ENCODE measurements at places on chromosomes 1 and 21.

DNA sequence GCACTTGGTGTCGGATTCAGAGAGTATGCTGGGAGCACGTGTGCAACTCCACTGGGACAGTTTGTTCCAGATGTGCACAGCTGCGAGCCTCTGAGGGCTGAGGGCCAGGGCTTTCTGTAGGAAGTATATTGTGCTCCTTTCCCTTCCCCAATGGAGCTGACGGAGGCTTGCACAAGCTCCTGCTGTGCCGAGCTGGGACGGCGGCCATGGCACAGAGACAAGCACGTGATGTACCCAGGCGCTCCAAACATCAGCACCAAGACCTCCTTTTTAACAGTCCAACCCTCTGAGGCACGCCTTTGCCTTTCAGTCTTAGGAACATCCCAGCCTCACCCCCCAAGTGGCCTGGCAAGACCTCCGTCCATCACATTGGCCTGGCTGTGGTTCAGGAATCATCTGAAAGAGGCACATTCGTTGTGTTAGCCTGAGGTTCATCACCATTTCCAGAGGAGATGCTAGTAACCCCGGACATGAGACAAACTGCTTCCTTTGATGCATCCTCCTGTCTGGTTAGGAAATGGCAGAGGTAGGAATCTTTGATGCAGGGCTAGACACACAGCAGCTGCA is 339.2 kb upstream of the KAZN start:
- DNase-seq: no peak

GRCh38 chr1:7253988-7254587 is 468.8 kb downstream of the CAMTA1 start:
- no peak for DNase-seq

- no peak for DNase-seq
These were observed 51.4 kb downstream of the ADCY10 start for GRCh38 chr1:167862432-167863076.

- no peak for DNase-seq
These were observed 244.7 kb downstream of the PTPRU start for GRCh38 chr1:29481031-29481430.

DNA sequence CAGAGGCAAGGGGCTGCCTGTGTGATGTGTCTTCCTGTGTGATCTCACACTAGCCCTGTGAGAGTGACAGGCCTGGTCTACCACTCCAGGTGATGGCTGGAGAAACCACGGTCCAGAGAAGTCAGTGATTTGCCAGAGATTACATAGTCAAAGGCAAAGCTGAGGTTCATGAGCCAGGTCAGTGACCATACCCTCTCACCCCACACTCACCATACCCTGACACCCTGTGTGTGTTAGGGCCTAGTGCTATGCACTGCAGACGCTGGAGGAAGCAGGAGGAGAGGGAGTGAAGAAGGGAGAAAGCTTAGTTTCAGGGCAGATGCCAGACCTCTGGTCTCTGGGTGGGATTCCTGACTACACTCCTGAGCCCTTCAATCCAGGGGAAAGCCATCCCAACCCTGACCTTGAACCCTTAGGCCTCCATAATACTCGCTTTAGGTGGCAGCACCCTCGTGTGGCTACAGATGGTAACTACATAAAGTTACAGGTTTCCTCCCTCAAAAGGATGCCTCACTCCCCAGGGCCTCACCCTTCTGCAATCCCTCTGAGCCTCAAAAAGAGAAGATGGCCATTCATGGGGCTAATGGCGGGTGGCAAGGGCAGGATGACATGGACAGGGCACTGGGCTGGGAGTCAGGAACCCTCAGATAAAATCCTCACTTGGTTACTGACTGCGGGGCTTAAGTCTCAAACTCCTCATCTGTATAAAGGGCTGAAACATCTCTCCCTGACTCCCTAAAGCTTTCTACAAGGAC is 20.8 kb upstream of the SDC3 start:
- peak; percentile 72 for DNase-seq

- DNase-seq: no peak
These were observed 2.2 kb upstream of the ACTRT2 start for GRCh38 chr1:3019007-3019515.
